Amygdala (tissue), 56 donors: ENCODE measurements at places on chromosomes 1 and 21.

DNA sequence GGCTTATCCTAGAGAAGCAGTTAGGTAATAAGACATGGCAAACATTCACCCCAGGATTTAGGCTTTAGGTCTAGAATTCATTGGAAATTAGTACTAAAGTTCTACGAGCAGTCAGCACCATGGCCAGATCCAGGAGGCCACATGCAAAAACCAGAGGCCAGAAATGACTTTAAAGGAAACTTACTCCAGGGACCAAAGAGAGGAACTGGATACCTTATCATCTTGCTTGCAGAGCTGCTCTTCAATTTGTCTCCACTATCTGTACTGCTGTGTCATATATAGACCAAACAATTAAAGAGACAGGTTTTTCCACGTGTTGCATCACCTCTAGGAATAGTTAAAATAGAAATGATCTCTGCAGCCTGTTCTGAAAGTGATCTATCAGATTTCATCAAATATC lies 127.8 kb downstream of the LMX1A start:
- DNase-seq, result no peak

DNA sequence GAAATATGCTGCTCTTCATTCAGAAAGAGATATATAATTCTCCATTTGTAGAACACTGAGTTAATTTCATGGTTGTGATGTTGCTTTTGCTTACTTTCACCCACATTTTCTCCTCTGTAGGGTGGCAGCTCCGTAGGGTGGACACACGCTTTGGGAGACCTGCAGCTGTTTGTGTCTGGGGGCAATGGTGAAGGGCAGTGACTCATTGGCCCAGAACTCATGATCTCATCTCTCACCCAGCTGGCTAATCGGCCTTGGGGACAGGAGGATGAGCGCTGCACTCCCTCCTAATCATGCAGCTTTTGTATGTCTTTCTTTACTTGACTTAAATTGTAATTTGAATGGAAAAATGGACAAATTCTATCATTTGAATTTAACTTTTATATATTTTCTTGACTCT lies 9.6 kb downstream of the DISC1 start:
- DNase-seq, result peak; percentile 34

GRCh38 chr1:112504001-112504660 lies 4.6 kb upstream of the WNT2B start:
- DNase-seq, result no peak

DNA sequence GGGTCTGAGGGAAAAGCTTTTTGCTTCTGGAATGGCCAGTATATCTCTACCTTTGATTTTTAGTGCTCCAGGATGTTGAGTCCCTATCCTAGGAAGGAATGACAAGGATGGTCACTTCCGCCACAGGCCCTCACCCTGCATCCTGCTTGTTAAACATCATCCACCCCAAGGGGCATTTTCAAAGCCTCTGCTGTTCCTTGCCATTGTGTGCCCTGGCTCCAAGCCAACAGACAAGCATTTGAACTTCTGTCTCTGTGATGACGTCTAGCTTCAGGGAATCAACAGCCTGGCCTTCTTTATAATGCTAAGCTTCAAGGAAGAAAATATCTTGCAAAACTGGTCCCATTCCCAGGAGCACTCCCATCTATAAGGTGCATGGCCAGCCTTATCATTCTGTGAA lies 12.3 kb upstream of the JAM2 start:
- DNase-seq, result no peak

DNA sequence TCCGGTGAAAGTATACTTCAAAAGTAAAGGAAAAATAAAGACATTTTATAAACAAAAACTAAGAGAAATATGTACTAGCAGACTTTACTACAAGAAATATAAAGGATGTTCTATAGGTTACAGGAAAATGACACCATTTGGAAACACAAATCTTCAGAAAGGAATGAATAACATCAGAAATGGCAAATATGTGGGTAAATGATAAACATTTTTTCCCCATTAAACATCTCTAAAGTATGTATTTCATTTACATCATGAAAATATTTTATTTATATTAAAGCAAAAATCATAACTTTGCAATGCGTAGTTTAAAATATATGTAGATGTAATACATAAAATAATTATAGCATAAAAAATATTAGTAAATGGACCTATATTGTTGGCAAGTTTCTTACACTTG lies 184.1 kb upstream of the ZNHIT6 start:
- DNase-seq, result no peak

- DNase-seq, result peak; percentile 26
These were observed 586 bp upstream of the AGPAT3 start for GRCh38 chr21:43864313-43864961.

DNA sequence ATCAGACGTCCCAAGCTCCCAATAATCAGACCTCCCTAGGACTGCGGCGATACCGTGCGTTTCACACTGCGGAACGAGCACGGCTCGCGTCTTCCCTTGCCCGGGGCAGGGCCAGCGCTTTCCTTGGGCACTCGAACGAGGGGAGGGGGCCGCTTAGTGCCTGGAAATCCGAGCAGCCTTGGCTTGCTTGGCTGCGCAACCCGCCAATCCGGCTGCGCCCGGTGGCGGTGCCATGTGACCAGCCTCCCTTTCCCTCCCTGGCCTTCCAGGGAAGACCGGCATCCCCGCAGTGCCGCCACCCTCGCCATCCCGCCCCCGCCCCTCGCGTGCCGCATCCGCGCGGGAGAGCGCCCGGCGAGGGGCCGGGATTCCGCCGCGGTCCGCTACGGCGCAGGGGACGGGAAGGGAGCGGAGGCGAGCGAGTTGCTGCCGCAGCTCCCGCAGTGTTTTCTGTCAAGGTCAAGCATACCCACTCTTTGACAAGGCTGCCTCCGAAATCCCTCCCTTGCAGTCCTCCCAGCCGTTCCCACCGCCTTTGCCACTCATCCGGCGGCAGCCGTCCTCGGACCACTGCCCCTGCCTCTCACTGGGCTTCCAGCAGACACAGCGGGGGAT lies 8.3 kb upstream of the RNF19B start:
- DNase-seq, result peak; percentile 69

- no peak for DNase-seq
These were observed 71.2 kb downstream of the PSMG1 start for GRCh38 chr21:39111931-39112550.

GRCh38 chr1:236868625-236869467 lies 73.8 kb downstream of the MTR start:
- DNase-seq, result no peak

- DNase-seq, result no peak
These were observed 18.5 kb upstream of the LRRN2 start for GRCh38 chr1:204703826-204704612.

GRCh38 chr21:35294231-35294898 lies 245.3 kb upstream of the RUNX1 start:
- DNase-seq, result no peak

DNA sequence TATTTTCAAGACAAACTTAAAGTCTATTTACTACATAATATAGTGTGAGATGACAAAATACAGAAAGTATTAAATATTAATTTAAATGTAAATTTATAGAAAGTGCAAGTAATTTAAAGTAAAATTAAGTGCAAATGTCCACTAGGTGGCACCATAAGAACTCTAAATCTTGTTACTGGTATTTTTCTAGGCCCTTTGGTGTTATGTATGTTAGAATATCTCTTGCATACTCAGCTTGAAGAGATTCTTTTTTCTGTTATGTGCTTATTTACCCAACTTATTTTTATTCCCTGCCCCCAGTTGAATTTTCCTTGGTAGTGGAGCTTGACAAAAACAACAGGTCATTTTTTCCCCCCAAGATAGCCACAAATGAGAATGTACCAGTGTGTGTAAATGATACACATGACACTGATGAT lies 71.5 kb downstream of the RPS6KC1 start:
- DNase-seq, result no peak

DNA sequence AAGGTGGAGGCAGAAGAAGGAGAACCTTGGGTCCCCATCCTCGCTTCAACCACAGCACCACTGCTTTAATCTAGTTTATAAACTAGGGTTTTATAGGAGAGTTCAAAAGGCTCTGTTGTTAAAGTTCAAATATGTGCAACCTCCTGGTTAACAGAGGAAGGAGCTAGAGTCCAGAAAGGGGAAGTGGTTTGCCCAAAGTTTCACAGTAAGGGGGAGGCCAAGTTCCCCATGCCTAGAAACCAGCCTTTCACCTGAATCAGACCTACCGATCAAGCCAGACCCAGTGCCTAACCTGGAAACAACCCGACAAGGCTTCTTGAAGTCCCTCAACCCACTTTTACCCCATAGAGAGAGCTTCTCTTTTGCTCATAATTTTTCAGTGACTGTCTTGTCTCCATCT lies 106.5 kb downstream of the PLPP3 start:
- no peak for DNase-seq

DNA sequence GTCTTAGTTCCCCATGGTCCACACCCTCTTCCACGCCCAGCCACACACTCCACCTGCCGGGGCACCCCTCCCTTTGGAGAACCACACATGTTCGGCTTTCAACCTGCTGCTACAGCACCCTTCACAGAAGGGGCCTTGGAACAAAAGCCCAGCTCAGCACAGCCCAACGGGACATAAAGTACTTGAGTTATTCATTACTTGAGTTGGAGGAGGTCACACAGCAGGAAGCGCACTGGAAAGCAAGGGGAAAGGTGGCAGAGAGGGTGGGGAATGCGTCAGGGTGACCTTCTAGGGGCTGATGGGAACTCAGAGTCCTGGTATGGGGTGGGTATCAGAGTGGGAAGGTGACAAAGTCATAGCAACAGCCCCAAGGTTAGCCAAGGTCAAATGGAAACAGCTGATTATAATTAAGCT lies 3.0 kb upstream of the ATP1B1 start:
- DNase-seq, result no peak

GRCh38 chr1:51253691-51254090 lies 17.6 kb downstream of the RNF11 start:
- DNase-seq, result no peak

DNA sequence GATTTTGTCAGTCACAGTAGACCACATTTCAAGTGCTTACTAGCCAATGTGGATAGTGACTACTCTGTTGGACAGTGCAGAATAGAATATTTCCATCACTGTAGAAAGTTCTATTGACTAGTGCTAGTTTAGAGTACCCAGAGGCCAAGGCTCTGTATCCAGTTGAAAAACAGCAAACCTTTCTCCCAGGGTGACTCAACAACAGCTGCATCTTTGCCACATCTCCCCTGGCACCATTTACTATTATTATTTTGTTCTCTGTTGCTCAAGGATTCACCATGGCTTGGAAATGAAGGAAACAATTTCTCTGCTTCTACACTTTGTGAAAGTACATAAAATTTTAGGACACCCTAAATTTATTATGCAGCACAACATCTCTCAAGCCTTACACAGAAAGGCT lies 85.3 kb upstream of the WDR26 start:
- DNase-seq, result no peak

GRCh38 chr1:3378411-3379208 lies 75.9 kb upstream of the ARHGEF16 start:
- DNase-seq, result no peak

GRCh38 chr1:184152434-184152898 lies 100.9 kb downstream of the TSEN15 start:
- no peak for DNase-seq

GRCh38 chr1:7519181-7519860 lies 251.8 kb upstream of the VAMP3 start:
- DNase-seq, result no peak

DNA sequence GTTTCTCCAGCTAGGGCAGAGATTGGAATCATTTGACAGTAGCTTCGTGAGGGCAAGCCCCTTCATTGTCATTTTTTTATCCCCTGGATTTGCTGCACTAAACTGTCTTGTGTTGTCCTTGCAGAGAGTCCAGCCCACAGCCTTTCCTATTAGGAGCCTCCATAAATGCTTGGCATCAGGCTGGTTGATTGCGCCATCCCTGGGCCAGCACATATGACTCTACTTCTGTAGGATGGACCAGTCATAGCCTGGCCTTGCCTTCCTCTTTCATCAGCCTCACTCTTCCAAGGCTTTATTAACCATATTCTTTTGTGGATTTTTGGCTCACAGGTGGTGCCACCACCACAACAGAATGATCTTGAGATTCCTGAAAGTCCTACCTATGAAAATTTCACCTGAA lies 31.4 kb downstream of the LY9 start:
- DNase-seq, result no peak

GRCh38 chr1:223774134-223774814 lies 61.9 kb downstream of the CAPN2 start:
- no peak for DNase-seq
